ENCODE measurements at places on chromosomes 16 and 17. TPM values are rescaled to one million over a fixed set of nuclear protein-coding genes. Genes with fewer than 3 reads are reported as not detected.

- no peak for DNase-seq
These were observed 4.7 kb downstream of the PRR29 start for GRCh38 chr17:64002658-64003525.

GRCh38 chr17:14581186-14581830, 280.4 kb downstream of the HS3ST3B1 start:
- no peak for DNase-seq

GRCh38 chr17:4389079-4389478, 22.6 kb upstream of the UBE2G1 start:
- no peak for DNase-seq

DNA sequence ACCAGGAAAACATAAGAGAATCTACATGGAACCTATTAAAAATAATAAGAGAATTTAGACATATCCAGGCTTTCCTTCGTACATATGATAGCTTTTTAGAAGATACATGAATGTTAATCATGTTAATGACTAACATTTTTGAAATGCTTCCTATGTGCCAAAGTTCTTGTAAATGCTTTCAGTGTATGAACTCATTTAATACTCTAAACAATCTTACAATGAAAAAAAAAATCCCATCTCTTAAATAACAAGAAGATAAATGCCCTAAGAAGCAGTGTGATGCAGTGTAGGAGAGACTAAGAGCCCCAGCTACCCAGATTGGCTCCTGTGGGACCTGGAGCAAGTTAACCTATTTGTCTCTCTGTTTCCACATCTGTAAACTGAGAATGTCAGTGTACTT, 220.4 kb upstream of the MYOCD start:
- no peak for DNase-seq

- DNase-seq, result no peak
These were observed 8.5 kb downstream of the NR1D1 start for GRCh38 chr17:40091691-40092397.

GRCh38 chr17:42403150-42403549, 14.9 kb upstream of the STAT3 start:
- DNase-seq, result no peak

- no peak for DNase-seq
These were observed 97.1 kb upstream of the MYOCD start for GRCh38 chr17:12568358-12569251.

- DNase-seq, result no peak
These were observed 134.5 kb downstream of the MRTFB start for GRCh38 chr16:14205666-14206065.

DNA sequence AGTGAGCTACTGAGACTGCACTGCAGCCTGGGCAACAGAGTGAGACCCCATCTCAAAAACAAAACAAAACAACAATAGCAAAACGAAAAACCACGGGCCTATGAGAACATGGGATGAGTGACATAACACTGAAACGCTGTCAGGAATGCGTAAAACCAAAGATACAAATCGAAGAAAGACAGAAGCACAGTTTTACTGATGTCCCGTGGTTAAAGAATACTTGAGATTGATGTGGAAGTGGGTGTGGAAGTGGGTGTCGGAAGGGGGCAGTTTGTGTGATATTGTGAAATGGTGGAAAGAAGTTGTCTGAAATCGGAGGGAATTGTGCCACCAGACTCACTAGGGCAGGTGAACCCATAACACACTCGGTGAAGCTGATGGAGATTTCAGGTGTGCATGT, 9.5 kb downstream of the ST6GALNAC2 start:
- DNase-seq, result no peak

- DNase-seq, result no peak
These were observed 16.1 kb downstream of the TLE7 start for GRCh38 chr16:71425746-71426068.

- no peak for DNase-seq
These were observed 191.1 kb upstream of the CIBAR2 start for GRCh38 chr16:85303354-85303883.

DNA sequence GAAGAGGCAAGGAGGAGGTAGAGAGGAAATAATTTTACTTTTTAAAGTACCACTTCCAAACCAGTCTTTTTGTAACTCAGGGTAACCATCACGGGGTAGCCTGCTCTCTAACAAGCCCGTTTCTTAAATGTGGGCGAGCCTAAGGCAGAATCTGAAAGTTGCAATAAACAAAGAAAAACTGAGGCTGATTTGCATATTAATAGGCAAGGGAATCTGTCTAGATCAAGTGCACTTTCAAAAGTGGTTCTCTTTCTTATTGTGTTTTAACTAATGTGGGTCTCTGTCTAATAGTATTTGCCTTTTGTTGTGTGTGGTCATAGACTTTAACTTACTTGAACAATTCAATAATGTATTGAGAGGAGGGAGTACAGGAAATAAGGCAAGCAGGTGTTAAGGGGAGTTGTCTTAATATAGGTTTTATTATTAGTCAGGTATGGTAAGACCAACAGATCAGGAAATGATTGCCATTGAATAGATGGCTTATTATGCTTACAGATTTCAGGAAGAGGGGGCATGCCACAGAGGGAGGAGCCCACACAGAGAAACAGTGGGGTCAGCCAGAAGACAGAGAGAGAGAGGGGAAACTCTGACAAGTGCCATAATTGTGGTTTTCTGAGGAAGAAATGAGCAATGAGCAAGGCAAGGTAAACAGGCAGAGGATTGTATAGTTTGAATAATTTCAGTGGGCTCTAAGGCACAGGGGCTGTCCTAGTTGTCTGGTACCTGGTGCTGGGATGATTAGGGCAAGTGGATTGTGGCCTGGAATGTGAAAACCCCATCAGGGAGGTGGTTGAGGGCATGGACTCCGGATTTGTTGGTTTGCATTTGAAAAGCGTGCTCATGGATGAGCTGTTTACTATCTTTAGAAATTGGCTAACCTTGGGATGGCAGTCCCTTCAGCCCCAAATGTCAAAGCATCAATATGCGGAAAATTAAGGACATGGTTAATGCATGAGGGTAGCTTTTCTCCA, 237.2 kb downstream of the TOX3 start:
- peak; percentile 3 for DNase-seq

- DNase-seq, result no peak
These were observed 2.6 kb upstream of the CPHXL2 start for GRCh38 chr16:75679366-75679765.

GRCh38 chr16:31528523-31529107, 915 bp downstream of the AHSP start:
- no peak for DNase-seq

DNA sequence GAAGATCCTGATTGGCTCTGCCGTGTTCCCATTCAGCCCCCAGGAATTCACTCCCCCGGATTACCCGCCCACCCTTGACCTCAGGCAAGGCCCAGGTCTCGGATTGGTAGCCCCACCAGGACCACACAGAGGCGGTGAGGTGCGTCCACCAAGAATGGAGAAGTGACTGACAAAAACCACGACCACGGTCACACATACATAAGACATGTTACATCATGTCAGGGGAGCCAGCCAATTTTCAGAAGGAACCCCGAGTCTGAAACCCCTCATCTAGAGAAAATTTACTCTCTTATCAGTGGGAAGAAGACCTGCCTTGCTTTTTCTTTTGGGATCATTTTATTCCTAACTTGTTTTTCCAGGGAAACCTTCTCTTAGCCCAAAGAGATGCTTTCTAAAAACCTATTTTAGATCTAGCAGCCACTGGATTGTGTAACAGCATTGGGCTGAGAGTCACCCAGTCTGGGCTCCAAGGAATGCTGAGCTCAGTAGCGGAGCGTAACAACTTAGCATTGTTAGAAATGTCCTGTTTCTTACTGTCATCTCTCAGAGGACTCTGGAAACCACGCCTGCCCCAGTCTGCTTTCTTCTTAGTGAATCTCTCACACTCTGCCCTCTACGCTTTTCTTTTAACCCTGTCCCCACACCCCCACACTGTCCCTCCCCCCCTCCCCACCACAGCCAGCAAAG, 164.1 kb downstream of the CMIP start:
- no peak for DNase-seq

- DNase-seq, result no peak
These were observed 4.1 kb downstream of the CCL2 start for GRCh38 chr17:34259146-34259545.

DNA sequence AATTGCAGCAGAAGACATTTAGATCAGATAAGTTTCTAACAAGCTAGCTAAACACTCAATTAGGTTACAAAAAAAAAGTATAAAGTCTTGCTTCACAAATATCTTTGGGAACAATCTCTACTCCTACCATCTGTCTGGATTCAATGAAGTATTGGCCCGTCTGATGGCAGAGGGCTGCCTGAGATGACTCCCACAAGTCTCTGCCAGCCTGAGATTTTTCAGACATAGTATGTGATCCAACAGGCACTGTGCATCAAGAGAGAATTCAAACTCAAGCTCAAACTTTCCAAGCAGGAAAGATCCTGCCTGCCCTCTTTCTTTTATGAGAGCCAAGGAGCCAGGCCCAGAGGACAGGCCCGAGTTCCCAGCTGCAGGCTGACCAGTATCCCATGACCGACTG, 22.6 kb downstream of the SLC39A11 start:
- DNase-seq, result no peak

GRCh38 chr17:39165178-39165840, 652 bp downstream of the ARL5C start:
- no peak for DNase-seq

GRCh38 chr17:309361-309888, 43.2 kb downstream of the RPH3AL start:
- peak; percentile 11 for DNase-seq

- DNase-seq, result peak; percentile 39
These were observed 4.1 kb upstream of the TMEM11 start for GRCh38 chr17:21218101-21218500.

GRCh38 chr16:873889-874288, 73.4 kb upstream of the GNG13 start:
- no peak for DNase-seq

The ATP2A3 gene
- total RNA-seq, result 0.03 TPM

The TPSG1 gene
- not detected for total RNA-seq

The MTMR4 gene
- total RNA-seq, result 32.3 TPM

The CLEC18B gene
- total RNA-seq, result not detected

The LIG3 gene
- 39.5 TPM for total RNA-seq

The LRRC75A gene
- not detected for total RNA-seq

The ARHGAP27 gene
- 10.2 TPM for total RNA-seq

The GRN gene
- 139 TPM for total RNA-seq

The RAD51C gene
- 59.6 TPM for total RNA-seq

The CES1 gene
- total RNA-seq, result 4.8 TPM

The KRT12 gene
- not detected for total RNA-seq
